Activated naive CD8-positive, alpha-beta T cell treated with anti-CD3 and anti-CD28 coated beads, Interleukin-2, amount 50 U/mL, for 16 hours (primary cell): ENCODE measurements at places on chromosomes 1 and 21.

- DNase-seq, result no peak
Observed at GRCh38 chr1:51661081-51661518, 44.2 kb downstream of the OSBPL9 start.

GRCh38 chr21:46071082-46071481 is 26.8 kb upstream of the COL6A2 start:
- no peak for DNase-seq

DNA sequence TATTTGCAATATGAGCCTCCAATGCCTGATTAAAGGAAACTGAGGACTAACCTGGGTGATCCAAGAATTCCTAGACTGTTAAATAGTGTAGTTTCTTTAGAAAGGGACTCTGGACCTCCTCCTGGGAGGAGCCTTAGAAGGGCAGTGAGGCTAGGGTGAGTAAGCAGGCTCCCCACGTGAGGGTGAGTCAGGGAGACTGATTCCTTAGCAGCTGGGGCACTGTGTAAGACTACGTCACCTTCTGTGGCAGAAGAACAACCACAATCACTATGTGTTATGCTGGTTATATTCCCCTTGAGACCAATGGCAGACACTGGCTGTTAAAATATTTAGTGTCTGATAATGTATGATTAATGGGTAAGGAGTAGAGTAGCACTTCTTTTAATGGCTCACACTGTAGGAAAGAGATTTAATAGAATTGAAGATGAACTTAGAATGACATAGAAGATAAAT is 53.3 kb upstream of the SYT14 start:
- DNase-seq, result no peak

GRCh38 chr1:56206391-56206790 is 373.0 kb downstream of the PLPP3 start:
- no peak for DNase-seq

GRCh38 chr1:232596666-232597303 is 33.1 kb downstream of the SIPA1L2 start:
- DNase-seq, result no peak

DNA sequence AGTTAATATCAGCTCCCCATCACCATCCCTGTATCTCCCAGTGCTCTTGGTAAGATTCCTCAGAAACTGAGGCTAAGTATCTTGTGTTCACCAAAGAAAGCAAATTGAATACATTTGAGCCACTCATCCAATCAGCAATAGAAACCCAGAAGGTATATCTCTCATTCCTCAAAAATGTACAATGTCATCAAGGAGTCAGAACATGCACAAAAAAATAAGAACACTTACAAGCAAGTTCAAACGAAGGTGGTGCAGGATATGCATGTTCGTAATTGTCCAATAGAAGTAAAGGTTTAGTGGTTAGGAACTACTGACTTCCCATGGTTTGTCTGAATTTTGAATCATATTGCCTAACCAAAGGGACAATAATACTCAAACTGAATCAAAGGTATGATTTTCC is 24.3 kb downstream of the RXRG start:
- DNase-seq, result no peak

DNA sequence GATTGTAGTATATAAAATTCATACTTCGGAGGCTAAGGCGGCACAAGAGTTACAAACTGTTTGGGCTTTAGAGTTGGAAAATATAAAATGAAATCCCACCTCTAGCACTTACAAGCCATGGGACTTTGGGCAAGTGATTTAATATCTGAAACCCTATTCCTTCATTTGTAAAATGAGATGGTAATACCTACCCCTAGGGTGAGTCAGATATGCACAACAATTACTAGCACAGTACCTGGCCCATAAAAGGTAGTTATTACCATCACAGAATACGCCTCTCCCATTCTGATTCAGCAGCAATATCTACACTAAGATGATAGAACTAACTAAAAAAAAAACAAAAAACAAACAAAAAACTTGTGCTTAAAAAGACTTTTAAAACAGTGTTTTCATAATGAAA is 3.5 kb downstream of the KLHL12 start:
- DNase-seq, result no peak

DNA sequence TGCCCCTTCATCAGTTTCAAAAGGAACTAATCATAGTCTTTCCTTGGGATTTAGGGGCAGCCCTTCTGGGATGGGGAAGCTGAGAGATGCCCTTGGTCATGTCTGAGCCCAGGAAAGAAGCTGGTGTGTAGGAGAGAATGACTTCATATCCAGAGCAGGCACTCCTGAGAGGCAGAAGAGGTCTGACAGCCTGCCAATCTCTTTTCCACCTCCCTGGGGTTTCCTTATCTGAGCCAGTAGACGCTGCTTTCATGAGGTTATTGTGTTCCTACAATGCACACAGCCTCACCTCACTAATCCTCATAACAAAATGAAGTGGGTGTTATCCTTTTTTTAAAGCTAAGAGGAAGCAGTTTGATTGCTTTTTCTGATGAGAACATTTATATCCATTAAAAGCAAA is 14.1 kb downstream of the ROR1 start:
- DNase-seq, result no peak

GRCh38 chr1:203754455-203754864 is 10.5 kb upstream of the LAX1 start:
- DNase-seq, result peak; percentile 3

DNA sequence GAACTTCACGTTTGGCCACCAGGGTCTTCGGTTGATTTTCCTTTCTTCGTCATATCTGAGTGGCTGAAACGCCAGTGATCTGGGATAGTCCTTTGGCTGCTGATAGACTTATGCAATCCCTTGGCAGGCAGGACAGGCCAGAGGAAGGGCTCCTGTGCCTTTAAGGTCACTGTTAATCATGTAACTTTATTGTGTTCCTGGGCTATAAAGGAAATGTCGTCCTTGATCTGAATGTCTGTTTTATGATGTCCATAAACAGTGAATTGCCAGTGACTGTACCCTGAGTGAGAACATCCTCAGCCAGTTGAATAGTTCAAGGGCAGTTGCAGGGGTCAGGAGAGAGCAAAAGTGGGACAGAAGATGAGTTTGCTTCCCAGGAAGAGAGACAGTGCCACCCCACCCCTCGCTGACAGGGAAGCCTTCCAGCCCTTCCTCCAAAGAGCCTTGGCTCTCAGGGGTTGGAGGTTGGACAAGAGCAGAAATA is 68.0 kb downstream of the PDE9A start:
- DNase-seq, result no peak

DNA sequence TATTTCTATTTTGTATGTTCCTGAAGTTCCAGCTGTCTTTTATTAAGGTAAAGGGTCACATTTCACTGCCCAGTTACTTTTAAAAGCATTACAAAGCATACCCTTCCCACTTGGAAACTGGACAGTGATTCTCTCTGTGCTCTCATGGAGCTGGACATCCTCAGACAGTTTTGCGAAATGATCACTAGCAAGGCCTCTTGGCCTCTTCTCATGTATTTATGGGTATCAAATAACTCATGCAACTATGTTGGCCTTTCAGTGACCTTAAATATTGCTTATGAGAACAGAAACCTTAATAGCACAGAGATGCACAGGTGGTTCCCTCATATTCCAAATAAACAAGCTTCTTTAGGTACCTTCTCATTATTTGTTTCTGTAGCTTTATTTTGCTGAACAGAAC is 7.9 kb upstream of the AMPD1 start:
- DNase-seq, result no peak

GRCh38 chr1:213585402-213585801 is 402.4 kb upstream of the PROX1 start:
- no peak for DNase-seq

GRCh38 chr1:112703706-112704105 is 3.2 kb downstream of the RHOC start:
- DNase-seq, result no peak

DNA sequence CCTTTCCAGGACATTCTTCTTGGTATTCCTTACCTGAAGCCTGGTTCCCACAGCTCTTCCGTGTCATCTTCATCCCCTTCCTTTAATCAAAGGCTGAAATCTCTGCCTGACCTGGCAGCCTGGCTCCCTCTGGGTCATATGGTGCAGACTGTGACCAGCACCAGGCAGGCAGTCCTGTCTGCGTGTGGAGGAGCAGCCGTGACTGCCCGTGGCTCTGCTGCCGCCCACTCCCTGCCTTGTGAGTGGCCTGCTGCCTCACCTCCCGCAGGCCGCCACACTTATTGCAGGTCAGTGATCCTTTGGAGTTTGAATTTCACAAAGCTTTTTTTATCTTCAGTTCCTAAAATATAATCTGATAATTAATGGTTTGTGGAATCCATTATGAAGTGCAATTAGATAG is 36.2 kb upstream of the EPHA8 start:
- no peak for DNase-seq

DNA sequence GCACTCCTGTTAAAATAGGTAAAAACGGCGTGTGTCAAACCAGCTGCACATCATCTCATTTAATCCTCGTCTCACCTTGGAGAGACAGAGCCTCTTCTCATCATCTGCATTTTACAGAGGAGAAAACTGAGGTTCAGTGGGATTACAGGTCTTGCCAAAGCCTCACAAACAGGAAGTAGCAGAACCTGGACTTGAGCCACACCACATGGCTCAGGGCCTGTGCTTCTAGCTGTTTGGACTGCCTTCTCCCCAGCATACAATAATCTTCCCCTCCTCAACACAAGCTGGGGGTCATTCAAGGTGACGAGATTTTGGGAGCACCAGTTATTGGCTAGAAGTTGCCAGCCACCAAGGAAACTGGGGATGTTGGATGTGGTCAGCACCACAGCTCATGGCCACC is 167.9 kb upstream of the ZC3H12A start:
- DNase-seq, result no peak

GRCh38 chr1:153848805-153849204 is 73.6 kb downstream of the SLC27A3 start:
- DNase-seq, result no peak

GRCh38 chr1:226019572-226019971 is 20.4 kb upstream of the SDE2 start:
- DNase-seq, result no peak

GRCh38 chr1:205183676-205184335 is 27.7 kb downstream of the DSTYK start:
- DNase-seq, result no peak

GRCh38 chr1:27864264-27864895 is 8.0 kb upstream of the THEMIS2 start:
- DNase-seq, result no peak

DNA sequence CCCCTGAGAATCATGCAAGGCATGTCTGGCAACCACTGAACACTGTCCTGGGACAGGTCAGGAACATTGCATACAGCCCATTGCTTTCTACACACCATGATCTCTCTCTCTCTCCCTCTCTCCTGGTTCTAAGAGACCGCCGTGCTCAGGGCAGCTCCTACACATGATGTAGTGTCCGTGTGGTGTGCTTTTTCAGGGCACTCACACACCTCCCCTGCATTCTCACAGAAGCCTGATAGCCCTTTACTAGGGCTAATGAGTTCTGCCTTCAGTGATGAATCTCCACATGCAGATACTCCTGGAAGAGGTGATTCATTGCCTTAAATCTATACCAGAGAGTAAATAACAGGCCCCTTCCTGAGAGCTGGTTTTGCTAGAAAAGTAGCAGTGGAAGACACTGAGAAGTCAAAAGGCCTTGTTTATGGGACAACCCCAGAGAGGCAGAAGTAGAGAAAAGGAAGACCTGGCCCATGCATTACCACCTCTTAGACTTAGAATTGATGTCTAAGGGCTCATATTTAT is 7.2 kb upstream of the OLFML2B start:
- DNase-seq, result no peak

GRCh38 chr1:58783993-58784757 is at the start of gene JUN:
JUN (minus strand) TSS chr1:58784047; CDS start chr1:58783070, 977 bp downstream.
- peak; percentile 97 for DNase-seq

DNA sequence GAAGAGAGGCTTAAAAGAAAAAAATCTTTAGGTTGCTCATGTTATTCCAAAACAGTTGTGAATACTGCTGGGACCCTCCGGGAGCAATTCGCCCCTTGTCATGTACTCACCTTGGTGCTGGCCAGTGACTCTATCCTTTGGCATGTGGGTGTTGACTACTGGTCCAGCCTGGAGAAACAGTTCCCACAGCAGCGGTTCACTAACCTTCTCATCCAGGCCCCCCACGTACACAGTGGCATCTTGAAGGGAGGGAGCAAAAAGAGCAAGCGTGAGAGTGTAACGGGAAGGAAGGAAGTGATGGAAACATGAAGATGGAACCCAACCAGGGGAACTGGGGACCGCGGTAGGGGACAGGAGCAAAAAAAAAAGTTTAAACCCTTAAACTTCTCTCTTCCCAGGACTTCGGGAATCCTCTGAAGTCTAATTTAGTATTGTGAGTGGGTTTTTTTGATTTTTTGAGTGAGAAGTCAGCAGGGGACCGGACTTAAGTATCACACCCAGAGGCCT is 494 bp downstream of the SF3B4 start:
- no peak for DNase-seq

GRCh38 chr1:8495928-8496401 is 178.1 kb downstream of the SLC45A1 start:
- DNase-seq, result peak; percentile 17

- no peak for DNase-seq
Observed at GRCh38 chr1:52590266-52590665, 11.9 kb upstream of the GPX7 start.

- DNase-seq, result no peak
Observed at GRCh38 chr1:103191327-103191726, 83.0 kb upstream of the COL11A1 start.

DNA sequence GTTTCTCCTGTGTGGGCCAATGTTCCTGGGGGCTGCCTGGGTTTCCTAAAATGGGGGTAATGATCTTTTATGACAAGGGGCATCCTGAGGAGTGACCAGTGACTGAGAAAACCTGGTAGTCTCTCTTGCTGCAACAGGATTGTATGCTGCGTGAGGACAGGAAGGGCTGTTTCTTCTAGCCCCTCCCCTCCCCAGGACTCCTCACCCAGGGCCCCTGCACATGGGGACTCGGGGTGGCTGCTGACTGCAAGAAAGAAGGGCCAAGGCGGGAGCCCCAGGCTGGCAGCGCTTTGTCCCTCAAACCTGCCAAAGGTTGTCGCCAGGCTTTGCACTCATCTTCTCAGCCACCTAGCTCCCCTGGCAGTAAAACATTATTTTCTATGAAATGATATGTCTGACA is 442.4 kb downstream of the CAMTA1 start:
- DNase-seq, result no peak

- no peak for DNase-seq
Observed at GRCh38 chr1:48817505-48818114, 40.9 kb upstream of the BEND5 start.

DNA sequence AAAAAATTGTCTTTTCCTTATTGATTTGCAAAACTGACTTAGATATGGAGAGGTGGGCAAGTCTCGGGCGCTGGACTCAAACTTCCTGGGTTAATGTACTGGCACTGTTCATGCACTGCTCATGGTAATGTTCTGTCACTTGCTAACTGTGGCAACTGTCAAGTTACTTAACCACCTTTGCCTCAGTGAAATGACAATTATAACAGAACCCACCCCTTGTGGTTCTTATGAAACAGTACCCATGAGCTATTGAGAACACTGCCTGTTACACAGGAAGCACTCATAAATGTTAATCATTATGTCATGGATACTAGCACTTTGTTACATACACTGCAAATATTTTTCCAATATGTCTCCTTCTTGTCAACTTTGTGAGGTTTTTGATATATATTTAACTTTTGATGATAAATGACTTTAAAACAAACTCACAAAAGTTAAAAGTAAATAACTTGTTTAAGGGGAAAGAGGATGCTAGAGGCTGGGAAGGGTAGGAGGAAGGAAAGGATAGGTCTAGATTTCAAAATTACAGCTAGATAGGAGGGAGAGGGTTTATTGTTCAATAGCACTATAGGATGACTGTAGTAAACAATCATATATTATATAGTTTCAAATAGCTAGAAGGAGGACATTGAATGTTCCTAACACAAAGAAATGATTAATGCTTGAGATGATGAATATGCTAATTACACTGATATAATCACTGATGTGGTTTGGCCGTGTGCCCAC is 342.5 kb downstream of the ADGRL2 start:
- no peak for DNase-seq

GRCh38 chr1:63955370-63956145 is 181.7 kb downstream of the ROR1 start:
- no peak for DNase-seq
